ENCODE measurements at places on chromosomes 4 and X. TPM values are rescaled to one million over a fixed set of nuclear protein-coding genes. Genes with fewer than 3 reads are reported as not detected.

GRCh38 chr4:1207603-1208265 is 35.4 kb upstream of the SPON2 start:
- no peak for DNase-seq

DNA sequence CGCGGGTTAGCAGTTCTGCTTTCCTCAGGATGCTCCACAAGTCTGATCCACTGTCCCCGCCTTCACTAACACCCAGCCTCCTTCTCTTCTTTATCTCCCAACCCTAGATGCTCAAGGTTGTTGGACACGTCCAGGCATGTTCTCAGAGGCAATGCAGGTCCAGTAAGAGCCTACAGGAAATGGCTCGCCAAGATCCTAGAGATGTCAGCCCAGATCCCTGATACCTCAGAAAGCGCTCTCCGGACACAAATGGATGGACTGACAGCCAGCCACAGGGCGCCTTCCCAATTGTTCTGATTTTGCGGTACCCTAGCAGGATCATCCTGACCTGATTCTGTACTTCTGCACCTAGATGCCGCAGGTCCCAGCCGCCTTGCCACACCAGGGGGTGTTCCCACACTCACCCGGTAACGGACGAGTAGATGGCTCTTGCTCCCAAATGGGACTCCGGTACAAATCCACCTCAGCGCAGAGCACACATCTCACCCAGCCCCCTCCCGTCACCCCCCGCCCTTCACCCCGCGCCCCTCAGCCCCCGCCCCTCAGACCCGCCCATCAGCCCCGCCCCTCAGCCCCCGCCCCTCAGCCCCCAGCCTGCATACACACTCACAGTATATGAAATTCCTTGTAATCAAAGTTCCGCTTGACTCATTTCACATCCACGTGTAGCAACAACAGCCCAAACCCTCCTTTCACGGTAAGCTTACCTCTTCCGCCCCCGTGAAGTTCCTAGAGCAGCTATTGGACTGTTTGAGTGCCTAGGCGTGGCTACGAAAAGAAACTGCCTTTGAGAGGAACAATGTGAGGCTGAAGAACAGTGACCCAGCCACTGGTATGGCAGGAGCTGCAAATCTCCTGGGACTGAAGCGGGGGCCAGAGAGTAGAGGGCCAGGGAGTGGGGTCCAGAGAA is at the start of gene EDA2R:
TSS of gene EDA2R (minus strand) at position 488 of the 910 bp plus-strand sequence. CDS start 23,058 bp downstream, outside the sequence.
- DNase-seq = peak; percentile 76

DNA sequence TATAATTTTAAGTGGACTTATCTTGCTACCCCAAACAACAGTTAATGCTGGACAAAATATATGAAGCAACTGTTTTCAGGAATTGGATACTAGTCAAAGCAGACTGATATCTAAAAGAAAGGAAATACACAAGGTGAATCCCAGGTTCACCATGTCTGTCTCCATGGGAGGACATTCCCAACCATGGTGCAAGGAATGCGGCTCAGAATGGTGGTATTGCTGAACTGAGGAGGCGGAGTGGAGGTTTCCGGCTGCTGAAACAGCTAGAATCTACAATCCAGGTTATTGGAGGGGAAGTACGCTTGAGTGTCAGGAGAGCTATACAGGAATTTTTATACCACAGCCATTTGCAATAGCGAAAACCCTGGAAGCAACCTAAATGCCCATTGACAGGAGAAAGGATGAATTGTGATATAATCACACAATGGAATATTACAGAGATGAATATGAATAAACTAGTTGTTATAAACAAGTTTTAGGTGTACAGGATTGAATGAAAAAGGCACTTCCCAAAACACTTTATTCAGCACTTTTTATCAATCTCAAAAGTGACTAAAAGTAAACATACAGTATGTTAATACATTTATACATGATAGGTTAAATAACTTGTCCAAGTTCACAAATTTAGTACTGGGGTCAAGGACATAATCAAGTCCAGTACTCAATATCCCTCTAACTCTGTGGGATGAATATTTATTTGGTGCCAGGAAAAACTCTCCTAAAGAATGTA is 9.0 kb downstream of the HMGB2 start:
- DNase-seq = no peak

DNA sequence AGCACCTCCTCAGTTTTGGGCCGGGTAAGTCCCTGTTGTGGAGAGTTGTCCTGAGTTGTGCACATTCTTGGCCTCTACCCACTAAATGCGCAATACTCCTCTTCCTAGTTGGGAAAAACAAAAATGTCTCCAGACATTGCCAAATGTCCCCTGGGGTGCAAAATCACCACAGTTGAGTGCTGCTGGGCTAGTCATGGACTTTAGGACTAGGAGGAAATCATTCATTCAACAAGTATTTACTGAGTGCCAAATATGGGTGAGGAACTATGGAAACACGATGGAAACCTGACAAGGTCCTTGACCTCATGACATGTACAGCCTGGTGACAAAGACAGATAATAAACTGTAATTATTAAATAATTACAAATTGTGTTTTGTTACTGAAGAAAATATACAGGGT is 71.6 kb downstream of the STX18 start:
- no peak for DNase-seq

GRCh38 chrX:38004046-38004445 is 2.3 kb upstream of the SYTL5 start:
- DNase-seq = no peak

DNA sequence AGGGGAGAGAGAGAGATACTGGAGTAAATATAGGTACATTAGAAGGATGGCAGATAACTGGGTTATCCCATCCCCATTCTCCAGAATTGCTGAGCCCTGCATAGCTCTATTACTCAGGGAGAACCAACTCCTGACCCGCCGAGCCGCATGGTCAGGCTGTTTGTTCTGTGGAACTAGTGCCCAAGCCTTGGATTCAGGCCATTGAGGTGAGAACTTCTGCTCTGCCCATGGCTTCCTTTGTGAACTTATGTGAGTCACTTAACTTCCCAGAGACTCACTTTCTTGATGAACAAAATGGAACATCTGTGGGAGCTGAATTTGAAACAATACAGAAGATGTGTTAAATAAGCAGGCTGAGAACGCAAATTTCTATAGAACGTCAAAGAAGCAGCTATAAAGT is 54.2 kb downstream of the SPATA18 start:
- no peak for DNase-seq

DNA sequence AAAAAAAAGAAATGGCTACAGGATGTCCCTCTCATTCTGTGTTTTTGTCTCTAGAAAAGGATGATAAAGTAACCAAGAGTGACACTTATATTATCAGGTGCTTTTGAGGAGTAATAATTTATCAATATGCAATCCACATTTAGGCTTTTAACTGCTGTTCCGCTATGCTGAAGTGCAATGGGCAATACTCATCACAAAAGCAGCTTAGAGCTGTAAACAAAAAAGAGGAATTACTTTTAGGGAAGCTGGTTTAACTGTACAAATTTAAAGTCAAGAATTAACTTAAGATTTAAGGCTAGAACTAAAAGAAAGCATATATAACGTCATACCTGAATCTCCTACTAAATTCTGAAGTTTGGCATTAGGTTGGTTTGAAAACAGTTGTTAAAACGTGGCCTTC is 93.5 kb upstream of the DDX3X start:
- no peak for DNase-seq

PPP1R2C gene
- total RNA-seq = not detected

EDA gene
- total RNA-seq = 1.1 TPM

PPEF1 gene
- not detected for total RNA-seq

BMX gene
- 0.03 TPM for total RNA-seq

F8 gene
- total RNA-seq = 1.2 TPM

TSPAN7 gene
- 0.28 TPM for total RNA-seq

STOX2 gene
- total RNA-seq = 0.75 TPM

STATH gene
- not detected for total RNA-seq

OR13H1 gene
- not detected for total RNA-seq

RNF128 gene
- total RNA-seq = 2.8 TPM

ZNF711 gene
- 2.8 TPM for total RNA-seq

RRAGB gene
- total RNA-seq = 7.1 TPM

SSX5 gene
- not detected for total RNA-seq
